ENCODE measurements at places on chromosomes 3 and 15.

DNA sequence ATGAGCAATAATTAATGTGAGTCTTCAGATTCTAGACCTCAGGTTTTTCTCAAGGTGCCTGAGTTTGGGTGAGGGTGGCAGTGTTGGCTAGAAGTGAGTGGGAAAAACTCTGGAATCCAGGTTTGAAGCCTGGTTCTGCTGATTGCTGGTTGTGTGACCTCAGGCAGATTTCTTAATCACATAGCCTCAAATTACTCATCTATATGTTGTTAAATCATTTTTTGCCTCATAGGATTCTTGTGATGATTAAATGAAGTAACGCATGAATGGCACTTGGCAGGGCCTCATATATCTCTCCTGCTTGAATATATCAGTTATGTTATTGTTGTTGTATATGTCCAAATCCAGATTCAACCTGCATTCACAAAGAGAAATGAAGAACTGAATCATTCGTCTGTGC is 60.5 kb downstream of the NR2F2 start:
- no peak for DNase-seq

DNA sequence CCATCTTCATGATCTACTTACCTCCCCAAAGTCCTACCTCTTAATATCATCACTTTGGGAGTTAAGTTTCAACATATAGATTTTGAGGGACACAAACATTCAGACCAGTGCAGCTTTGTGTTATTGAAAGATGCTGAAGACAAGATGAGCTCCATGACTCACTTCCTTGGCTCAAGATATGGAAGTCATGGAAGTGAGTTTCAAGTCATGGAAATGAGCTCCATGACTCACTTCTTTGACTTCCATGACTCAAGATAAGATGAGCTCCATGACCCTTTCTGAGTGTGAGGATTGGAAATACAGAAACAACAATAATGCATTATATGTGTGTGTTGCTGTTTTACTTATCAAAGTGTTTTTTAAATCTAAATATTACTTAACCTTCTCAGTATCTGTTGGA is 170.2 kb upstream of the TPRG1 start:
- DNase-seq: no peak

GRCh38 chr3:109825971-109826810 is 488.8 kb upstream of the DPPA4 start:
- DNase-seq: no peak

- no peak for DNase-seq
These were observed 56.0 kb upstream of the LCTL start for GRCh38 chr15:66621491-66622467.

GRCh38 chr15:101250341-101250831 is 1.5 kb downstream of the CHSY1 start:
- no peak for DNase-seq

DNA sequence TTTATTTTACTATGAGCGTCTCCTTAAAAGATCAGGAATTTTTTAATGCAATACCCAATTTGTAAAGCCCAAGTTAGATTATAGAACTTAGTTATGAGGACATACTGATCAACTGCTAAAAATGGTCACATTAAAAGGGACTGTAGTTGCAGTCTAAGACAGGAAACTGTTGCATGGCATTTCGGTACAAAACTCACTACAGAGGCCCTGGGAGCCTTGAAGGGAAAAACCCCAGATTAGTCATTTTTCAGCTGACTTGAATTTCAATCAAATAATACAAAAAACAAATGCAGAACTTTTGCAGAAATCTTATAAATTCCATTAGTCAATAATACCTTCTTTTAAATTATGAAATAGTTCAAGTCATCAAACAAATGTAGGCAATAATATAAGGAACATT is 6.9 kb upstream of the PTX3 start:
- DNase-seq: no peak

DNA sequence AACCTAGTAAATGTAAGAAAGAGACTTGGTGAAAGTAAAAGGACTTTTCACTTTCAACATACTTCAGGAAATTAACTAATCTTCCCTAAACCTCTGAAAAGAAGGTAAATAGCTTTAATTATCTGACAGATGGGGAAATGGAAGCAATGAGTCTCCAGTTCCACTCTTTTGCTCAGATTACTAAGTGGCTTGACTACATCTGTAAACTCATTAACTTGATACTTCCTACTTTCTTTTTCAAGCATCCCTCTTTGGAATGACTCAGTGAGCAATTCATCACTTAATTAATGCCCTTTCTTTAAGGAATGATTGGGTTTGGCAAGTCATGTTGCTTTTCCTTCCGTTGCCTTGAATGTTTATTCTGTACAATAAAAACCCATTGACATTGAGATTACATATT is 234.2 kb downstream of the GRM7 start:
- DNase-seq: no peak

GRCh38 chr15:59166166-59166565 is 40.5 kb upstream of the LDHAL6B start:
- no peak for DNase-seq

DNA sequence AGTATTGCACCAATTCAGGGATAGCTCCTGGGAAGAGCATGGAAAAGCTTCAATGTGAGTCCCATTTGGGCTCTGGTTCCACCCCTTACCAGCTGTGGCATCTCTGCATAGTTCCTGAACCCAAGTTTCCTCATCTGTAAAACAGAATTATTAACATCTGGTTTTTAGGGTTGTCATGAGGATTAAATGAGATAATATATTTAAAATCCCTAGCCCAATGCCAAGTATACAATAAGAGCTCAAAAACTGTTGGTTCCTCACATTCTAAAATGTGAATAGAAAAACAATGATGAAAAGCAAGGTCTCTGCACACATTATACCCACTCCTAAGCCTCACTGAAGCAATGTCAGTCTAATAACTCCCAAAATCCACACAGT is 237.3 kb upstream of the WNT5A start:
- no peak for DNase-seq

GRCh38 chr3:56309465-56309864 is 158.8 kb downstream of the ERC2 start:
- no peak for DNase-seq

GRCh38 chr15:85689729-85690128 is 105.0 kb downstream of the KLHL25 start:
- DNase-seq: no peak

GRCh38 chr3:100708644-100708988 is 678 bp upstream of the TFG start:
- no peak for DNase-seq

GRCh38 chr3:181717549-181718171 is 5.9 kb downstream of the SOX2 start:
- DNase-seq: no peak

DNA sequence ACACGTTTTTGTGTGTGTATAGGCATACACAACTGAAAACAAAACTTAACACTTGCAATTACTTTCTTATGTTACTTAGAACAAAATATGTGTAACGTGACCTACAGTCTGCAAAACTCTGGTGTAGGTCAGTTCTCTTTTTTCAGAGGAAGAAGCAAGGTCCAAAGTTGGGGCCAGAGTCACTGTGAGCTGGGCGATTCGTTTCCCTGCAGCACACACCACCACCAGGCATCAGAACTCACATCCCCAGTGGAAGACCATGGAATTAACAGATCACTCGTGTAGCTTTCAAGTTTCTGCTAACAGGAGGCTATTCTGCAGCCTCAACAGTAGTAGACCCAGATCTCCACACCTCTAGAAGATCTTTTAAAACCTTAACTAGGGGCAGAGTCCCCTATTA is 25.8 kb downstream of the ANP32A start:
- DNase-seq: no peak

- no peak for DNase-seq
These were observed 268.6 kb upstream of the WNT5A start for GRCh38 chr3:55755516-55756205.

DNA sequence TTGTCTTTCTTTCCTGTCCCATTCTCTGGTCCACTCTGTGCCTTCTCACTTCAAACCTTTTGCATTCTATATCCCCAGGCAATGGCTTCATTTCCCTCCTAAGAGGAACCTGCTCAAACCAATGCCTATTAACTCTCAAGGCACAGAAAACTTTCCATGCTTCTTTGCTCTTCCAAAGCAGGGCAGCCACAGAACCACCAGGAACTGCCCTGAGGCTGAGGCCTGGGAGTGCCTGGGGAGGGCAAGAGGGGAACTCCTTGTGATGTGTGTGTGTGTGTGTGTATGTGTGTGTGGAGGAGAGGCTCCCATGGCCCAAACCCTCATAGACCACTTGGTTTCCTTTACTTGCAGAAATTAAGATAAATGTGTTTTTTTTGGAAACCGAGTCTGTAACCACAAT is 14.1 kb upstream of the PGPEP1L start:
- no peak for DNase-seq

DNA sequence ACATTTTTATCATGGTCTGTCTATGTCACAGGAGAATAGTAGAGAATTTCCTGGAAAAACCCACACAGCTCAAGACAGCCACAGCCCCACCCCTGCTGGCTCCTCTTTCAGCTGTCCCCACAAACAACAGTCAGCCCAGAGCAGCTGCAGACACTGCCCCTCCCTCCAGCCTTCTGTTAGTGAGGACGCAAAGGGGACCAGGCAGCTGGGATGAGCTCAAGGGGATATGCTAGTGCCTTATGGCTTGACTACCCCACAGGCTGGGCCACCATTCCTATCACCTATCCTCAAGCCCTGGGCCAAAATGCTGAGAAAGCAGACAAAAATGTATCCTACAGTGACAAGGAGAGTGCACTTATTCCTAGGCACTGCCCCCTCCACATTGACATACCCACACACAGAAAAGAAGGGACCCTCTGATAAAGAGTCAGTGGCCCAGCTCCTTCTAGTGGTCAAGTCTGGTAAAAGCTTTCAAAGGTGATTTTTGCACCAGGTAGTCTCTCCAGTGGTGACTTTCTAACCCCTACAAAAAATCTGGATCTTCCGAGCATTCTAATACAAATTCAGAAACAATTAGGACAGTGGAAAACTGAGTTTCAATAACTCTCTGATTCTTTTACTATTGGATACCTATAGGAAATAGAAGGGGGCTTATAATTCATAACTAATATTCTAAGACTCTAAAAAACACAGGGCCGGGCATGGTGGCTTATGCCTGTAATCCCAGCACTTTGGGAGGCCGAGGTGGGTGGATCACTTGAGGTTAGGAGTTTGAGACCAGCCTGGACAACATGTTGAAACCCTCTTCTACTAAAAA is 3.0 kb upstream of the MAP1A start:
- no peak for DNase-seq
